ENCODE measurements at places on chromosomes 12 and 14. TPM values are rescaled to one million over a fixed set of nuclear protein-coding genes. Genes with fewer than 3 reads are reported as not detected.

The SERPINA3 gene
- total RNA-seq = 11.0 TPM

The SIX1 gene
- total RNA-seq = 4.8 TPM

The HOXC10 gene
- 2.5 TPM for total RNA-seq

The REM2 gene
- 0.26 TPM for total RNA-seq

The NOVA1 gene
- 3.5 TPM for total RNA-seq

The RAPGEF3 gene
- 0.54 TPM for total RNA-seq

The MGAT4C gene
- total RNA-seq = not detected

The BTBD6 gene
- total RNA-seq = 44.7 TPM

The NEUROD4 gene
- not detected for total RNA-seq

The ZDHHC22 gene
- total RNA-seq = 0.20 TPM

The TAS2R50 gene
- total RNA-seq = not detected

The CYP27B1 gene
- 0.86 TPM for total RNA-seq

The BHLHE41 gene
- 1.2 TPM for total RNA-seq

The ACVRL1 gene
- not detected for total RNA-seq

The TMEM179 gene
- total RNA-seq = 0.54 TPM

The IFNG-AS1 gene
- total RNA-seq = not detected

The PAPLN gene
- 7.1 TPM for total RNA-seq

The ASIC1 gene
- total RNA-seq = 3.8 TPM

The EGLN3 gene
- total RNA-seq = 5.6 TPM

The KRT2 gene
- total RNA-seq = not detected
